ENCODE measurements at places on chromosomes 6 and 20.

GRCh38 chr6:126949786-126950185, 168.7 kb upstream of the RSPO3 start:
- DNase-seq: no peak

DNA sequence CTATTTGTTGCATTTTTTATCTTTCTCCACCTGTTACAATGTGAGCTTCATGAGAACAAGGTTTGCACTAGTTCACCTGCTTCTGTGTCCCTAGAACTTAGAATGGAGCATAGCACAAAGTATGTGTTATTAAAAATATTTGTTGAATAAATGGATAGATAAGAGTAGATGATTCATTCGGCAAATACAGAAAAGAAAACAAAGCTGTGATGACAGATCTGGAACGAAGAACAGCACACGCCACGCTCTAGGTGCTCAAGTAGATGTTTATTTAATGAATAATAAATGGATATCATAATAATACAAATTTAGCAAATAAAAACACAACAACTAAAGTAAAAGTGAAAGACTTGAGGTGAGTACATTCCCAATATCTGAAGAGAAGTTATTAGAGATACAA, 273.1 kb downstream of the HAO1 start:
- DNase-seq: no peak

DNA sequence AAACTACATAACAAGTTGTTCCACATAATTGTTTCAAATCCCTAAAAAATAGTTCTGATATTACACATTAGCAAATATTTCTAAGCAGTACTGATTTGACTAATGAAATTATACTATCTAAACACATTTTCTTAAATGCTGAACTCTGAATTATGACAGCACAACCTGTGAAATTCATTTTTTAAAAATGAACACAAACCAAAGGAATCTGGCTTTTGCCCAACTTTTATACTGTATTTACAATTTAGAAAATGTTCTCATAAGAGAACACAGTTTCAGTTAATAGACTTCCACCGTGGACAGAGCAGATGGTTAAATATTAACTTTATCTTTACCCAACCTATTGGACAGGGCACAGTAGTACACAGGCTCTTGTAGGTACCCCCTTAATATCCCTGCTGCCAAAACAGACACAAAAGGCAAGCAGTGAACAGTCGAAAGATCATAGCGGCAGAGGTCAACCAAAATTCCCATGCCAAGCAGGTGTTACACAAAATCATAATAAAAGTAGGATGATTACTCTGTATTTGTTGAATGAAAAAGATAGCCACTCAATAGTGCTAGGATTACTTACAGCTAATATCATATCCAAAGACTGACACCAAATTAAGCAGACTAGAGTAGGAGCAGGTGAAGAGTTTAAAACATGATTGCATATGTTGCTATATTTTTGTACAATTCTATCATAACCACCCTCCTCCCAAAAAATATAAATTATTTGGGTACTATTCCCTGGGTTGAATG, 122.5 kb downstream of the RNGTT start:
- DNase-seq: no peak

DNA sequence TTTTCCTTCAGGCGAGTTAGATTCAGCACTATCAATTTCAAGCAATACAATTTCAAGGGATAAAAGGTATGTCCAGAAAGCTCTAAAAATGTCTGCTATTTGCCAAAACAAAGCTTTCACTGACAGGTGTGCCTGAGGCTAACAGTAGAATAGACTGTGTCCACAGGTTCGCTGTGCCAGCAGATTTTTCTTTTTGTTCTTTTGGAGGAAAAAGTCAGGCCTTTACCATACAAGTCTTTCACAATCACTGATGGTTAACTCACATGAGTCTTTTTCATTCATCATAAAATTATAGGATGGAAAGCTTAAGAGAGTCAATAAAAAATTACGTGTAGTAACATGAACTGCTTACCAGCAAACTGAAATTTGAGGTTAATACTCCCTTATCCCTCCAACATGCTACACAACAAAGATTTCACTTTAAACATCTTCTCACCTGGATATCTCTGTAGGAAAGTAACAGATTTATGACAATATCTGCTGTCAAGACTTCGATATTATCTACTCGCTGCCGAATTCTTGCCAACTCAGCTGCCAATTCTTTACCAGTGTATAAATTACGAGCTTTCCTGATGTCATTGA, 95.4 kb downstream of the MAP3K5 start:
- DNase-seq: no peak

GRCh38 chr20:2585811-2586210, 49.4 kb downstream of the TMC2 start:
- DNase-seq: no peak

- peak; percentile 33 for DNase-seq
Observed at GRCh38 chr6:89941031-89941762, 46.9 kb downstream of the GJA10 start.

GRCh38 chr6:17725083-17725482, 18.4 kb upstream of the NUP153 start:
- peak; percentile 52 for DNase-seq

DNA sequence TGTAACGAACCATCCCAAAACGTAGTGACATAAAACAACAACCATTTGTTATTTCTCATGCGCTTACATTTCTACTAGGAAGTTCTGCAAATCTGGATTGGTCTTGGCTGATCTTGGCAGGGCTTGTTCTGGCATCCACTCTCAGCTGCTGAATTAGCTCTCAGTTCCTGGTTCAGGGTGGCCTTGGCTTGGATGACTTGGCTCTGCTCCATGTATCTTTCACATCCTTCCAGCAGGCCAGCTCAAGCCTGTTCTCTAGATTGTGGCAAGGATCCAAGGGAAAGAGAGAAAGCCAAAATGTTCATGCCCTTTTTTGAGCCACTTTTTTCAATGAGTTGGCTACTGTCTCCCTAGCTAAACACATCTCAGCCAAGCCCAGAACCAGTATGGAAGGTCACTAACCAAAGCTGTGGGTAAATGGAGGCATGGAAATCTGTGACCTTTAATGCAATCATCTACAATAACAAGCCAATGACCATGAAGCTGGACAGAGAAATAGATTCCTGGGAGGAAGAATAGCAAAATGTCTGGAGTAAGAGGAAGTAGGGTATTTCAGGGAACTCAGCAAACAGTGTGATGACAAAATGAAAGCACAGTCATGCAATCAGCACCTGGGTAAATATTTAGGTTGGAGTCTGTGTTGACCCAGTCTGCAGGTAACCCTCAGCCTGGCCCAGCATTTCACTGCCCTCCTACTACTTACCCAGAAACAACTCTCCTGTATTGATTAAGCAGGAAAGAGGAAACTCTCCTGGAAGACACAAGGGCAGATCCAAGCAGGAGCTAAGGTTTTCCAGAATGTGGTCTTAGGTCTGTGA, 32.7 kb upstream of the SNAP25 start:
- DNase-seq: no peak

DNA sequence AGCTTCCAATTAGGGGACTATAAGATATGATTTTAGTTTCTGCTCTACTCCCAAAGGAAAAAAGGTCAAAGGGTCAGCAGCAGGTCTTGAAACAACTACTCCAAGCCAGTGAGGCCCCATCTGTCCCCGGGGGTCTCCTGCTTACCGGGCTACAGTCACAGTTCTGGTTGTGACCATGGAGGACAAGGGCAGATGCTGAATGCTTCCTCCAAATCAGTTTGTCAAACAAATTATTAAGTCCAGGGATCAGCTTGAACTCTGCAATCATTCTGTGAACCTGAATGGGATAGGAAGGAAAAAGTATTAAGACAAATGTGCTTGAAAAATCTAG, 60.2 kb downstream of the MYH7B start:
- DNase-seq: no peak

GRCh38 chr6:155311086-155311485, 3.2 kb downstream of the TFB1M start:
- no peak for DNase-seq

GRCh38 chr6:123965894-123966293, 162.2 kb downstream of the NKAIN2 start:
- peak; percentile 54 for DNase-seq

DNA sequence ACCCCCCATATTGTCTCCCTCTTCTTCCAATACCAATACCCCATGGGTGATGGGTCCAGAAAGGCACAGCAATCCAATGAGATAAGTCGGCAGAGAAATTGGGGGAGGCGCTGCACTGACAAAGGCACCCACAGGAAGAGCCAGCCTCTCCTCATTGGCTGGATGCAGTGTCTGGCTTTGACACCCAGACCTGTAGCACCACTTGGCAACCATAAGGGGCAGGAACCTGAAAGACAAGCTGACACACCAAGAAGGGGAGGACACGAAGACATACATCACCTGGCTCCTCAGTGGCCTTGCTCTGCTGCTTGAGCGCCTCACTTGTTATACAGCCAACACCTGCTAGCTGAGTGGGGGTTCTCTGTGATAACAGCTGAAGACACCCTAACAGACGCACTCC, 19.4 kb upstream of the SLC4A11 start:
- no peak for DNase-seq

DNA sequence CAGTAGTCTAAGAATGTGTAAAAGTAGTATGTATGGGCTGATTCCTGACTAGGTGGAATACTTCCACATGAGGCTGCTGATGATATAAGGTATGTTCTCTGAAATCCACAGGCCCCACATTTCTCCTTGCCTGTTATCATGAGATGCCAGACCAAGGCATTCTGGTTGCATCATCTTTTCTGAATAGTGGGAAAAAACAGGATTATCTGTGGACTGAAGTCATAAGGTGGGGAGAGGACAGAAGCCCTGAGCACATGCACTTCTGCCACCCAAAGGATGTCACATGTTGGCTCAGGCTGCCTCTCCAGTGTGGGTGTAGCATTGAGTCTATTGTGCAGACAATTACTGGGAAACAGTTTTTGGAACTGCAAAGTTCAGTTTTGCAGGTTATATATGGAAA, 184.5 kb upstream of the RAB32 start:
- no peak for DNase-seq

GRCh38 chr6:39870950-39871349, 63.3 kb downstream of the MOCS1 start:
- no peak for DNase-seq

- DNase-seq: peak; percentile 39
Observed at GRCh38 chr6:8530785-8531435, 95.6 kb upstream of the SLC35B3 start.

GRCh38 chr6:128487055-128487454, 33.3 kb downstream of the PTPRK start:
- no peak for DNase-seq

DNA sequence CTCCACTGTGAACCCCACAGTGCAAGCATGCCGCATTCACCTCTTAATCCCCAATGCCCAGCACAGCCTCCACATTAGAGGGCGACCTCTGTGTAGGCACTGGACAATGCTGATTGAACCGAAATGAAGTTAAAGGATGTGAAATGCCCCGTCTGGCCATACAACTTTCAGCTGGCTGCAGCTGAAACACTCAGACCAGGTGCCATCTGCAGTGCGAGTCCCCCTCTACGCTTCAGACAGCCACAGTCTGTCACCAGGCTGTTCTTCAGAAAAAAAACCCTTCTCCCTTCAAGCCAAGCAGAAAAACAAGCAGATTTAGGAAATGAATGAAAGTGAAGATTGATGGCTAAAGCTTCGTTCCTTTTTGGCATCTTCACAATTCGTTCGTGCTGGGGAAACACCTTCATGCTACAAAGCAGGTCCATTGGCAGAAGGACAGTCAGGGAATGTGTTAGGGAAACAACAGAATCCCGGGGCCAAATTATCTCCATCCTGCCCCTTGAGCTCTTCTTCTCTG, 44.7 kb downstream of the TNFAIP3 start:
- DNase-seq: peak; percentile 21

DNA sequence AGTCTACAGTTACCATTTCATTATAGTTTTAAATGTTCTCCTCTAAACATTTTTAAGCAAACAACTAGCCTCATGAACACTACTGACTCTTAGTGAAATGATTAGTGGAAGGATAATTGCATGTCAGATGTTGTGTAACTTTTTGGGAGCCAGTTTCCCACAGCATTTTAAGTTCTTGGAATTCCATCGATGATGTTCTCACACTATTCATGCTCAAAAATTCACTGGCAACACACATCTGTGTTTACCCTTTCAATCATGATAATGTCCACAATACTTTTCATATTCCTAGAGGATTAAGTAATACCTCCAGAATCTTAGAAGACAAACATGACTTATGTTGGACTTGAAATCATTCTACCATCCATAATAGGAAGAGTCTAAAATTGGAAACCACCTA, 678.1 kb upstream of the ID4 start:
- no peak for DNase-seq

GRCh38 chr20:13991311-13991710, 897 bp upstream of the SEL1L2 start:
- DNase-seq: no peak

DNA sequence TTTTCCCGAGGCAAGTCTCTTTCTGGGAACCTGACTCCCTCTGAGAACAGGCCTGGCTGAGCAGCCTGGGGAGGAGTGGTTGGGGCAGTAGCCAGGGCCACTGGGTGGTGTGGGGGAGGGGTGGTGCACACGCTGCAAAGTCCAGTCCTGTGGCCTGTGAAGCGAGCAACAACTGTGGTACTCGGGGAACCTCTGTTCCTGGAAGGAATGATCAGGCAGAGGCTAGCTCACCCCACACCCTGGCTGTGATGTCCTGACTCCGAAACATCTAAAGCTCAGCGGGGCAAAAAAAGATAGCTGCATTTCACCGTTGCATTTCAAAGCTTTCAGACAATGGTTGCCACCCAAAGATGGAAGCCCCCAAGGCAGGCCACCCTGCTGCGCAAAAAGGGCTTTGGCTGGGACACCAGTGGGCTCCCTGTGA, 25.5 kb downstream of the PCK1 start:
- no peak for DNase-seq

GRCh38 chr20:47605673-47606413, 104.2 kb downstream of the NCOA3 start:
- DNase-seq: no peak

DNA sequence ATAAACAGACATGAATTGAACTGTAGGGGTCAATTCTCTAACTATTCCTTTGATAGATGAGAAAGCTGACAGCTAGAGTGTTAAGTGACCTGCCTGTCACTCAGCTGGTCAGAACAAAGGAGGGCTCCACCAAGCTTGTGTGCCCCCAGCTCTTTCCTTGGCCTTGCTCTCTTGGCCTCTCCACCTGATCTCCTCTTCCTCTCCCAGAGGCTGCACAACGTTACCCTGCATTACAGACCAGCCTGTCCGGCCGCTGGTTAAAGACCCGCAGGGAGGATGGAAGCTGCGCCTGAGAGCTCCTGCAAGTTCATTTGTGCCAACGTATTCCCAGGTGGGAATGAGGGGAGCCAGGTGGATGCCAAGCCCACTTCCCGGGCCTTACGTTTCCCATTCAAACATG, 22.5 kb downstream of the AGPAT4 start:
- no peak for DNase-seq

GRCh38 chr20:40635971-40636370, 53.1 kb downstream of the MAFB start:
- DNase-seq: no peak

DNA sequence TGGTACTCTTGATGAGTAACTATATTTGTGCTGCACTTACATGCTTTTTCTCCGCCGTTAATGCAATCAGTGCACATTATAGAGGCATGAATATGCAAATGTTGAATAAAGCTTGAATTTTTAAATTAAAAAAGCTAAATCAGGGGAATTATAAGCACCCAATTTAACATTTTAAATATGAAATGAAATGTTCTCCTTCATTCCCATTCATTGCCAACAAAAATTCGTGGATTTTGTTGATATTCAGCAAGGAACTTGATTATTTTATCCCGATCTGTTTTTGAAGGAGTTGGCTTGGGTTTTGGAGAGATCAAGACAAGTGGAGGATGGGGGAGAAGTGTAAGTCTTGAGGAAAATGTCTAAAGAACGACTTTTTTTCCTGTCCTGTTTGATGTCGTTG, 318.7 kb upstream of the SOX4 start:
- DNase-seq: peak; percentile 80
